ENCODE measurements at places on chromosomes 11 and 22.
A peak's percentile ranks its signal among the peaks of the same experiment; 100 is the strongest.

- no peak for DNase-seq
These were observed 26.2 kb downstream of the SUSD2 start for GRCh38 chr22:24207264-24208011.

- no peak for DNase-seq
These were observed 128.5 kb upstream of the LMO1 start for GRCh38 chr11:8392166-8392565.

DNA sequence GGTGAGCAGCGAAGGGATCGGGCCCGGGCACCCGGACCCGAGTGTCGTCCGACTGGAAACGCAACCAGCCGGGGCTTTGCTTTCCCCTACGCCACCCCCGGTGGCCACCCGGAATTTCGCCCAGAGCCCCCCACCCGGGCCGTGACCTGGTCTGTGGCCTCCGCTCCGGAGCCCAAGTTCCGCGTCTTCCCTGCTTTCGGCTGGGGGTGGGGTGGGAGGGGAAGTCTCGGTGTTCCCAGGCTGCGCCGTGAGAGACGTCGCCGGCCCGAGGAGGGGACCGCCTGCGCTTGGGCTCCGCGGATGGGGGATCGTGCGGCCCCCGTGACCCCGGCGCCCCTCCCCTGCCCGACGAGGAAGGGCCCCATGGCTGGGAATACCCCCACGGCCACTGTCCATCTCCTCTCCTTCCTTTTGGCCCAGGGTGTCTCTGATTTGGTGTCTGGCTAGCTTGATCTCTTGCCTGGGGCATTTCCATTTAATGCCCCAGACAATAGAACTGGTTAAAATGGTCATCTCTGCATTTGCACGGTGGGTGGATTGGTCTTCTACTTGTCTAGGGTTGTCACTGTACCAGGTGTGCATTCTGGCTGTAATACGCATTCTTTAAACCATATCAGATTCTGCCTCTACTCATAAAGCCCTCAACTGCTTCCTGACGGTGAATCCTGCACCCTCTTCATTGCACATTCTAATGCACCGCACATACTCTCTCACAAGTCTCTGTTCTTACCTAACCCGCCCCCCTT, 789 bp downstream of the SIK2 start:
- peak; percentile 27 for DNase-seq

DNA sequence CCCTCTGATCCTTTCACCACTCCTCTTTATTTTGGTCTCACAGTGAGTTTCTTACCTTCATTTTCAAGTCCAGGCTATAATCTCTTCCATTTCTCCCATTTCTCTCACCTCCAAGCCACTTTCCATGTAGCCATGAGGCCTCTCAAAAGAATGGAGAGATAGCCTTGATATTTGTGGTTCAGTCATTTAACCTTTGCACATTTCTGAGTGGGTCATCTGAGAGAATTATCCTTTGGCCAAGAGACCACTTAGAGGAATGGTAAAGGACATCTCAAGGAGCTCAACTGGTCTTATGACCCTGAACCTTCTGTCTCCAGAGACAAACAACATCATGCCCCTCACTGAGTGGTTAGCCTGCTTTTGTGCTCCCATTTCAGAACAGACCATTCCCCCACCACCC, 121.1 kb downstream of the KIRREL3 start:
- no peak for DNase-seq

- DNase-seq = no peak
These were observed 17.5 kb upstream of the TEF start for GRCh38 chr22:41364233-41364632.

DNA sequence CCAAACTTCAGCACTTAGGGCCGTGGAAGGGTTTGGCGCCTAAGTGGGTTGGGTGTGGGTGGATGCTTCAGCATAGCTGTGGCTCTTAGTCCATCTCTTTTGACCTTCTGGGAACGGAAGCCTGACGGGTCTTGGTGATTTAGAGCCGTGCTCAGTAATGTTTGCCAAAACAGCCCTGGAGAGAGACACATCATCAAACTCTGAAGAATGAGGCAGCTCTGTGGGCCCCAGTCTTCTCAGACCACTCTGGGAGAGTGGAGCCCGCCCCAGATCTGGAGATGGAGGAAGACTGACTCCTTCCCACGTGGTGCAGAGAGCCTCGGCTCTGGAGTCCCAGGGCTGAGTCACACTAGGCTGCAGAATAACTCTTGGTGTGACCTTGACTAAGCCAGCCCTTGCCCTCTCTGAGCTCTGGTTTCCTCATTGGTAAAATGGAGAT, 168.9 kb downstream of the C11orf91 start:
- DNase-seq = no peak

DNA sequence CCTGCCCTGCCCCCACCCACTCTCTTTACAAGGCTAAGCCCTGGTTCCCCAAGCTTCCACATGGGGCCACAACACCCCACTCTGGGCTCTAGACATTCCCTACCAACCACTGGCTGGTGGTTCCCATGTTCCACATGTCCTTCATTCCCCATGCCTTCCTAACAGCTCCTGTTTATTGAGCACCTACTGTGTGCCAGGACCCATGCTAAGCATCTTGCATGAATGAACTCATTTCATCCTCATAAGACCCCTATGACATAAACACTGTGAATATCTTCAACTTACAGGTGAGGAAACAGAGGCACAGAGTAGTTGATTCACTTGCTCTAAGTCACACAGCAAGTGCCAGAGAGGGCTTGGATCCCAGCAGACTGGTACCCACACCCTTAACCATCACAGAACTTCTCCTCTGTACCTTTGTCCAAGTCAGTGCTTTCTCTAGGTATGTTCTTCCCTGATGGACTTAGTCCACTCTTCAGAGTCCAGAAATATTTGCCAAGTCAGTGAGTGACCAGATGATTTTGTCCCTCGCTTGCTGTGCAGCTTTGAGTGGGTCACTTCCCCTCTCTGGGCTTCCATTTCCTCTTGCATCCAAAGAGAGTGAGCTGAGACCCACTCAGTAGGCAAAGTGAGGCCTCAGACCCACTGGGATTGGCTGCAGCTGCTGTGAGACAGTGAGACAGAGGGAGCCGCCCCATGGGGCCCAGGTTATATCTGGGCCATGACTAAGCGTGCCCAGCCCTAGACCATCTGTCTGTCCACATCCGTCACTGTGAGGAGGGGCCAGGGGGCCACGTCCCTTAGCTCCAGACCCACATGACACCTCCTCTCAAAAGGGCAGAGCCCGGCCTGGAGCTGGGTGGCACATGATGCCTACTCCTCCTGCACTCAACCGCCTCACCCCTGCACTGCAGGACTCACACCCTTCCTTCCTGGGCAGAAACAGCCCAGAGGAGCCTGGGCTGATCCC, 132.4 kb downstream of the MN1 start:
- DNase-seq = no peak

DNA sequence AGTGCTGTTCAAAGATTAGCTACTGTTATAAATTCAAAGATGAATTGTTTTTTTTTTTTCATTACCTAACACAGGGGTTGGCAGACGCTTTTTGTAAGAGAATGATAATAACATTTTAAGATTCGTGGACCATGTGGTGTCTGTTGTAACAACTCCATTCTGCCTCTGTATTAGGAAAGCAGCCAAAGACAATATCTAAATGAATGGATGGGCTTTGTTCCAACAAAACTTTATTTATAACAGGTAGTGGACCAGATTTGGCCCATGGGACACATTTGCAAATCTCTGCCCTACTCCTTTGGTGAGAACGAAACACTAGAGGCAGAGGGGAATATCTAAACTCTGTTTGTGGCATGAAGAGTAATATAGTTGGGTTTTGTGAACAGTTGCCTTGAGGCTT, 83.6 kb upstream of the BLID start:
- DNase-seq = no peak

DNA sequence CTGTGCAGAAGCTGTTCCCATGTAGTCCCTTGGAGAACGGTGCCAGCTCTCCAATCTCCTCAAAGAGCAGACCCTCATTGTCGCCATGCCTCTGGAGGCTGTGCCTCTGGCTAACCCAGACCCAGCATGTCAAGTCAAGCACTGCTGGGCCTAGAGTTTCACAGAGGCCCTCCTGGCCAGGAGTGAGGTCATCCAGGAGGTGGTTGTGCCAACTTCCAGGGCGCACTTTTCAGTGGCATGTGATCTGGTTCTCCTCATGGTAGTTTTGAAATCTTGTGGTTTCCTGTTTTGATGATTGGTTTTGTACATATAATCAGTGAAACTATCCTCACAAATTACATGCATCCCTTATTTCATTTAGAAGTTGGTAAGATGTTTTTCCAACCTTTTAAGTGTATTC, 78.9 kb downstream of the PPFIBP2 start:
- DNase-seq = no peak

- no peak for DNase-seq
These were observed 1.2 kb downstream of the FIBP start for GRCh38 chr11:65886826-65887722.

DNA sequence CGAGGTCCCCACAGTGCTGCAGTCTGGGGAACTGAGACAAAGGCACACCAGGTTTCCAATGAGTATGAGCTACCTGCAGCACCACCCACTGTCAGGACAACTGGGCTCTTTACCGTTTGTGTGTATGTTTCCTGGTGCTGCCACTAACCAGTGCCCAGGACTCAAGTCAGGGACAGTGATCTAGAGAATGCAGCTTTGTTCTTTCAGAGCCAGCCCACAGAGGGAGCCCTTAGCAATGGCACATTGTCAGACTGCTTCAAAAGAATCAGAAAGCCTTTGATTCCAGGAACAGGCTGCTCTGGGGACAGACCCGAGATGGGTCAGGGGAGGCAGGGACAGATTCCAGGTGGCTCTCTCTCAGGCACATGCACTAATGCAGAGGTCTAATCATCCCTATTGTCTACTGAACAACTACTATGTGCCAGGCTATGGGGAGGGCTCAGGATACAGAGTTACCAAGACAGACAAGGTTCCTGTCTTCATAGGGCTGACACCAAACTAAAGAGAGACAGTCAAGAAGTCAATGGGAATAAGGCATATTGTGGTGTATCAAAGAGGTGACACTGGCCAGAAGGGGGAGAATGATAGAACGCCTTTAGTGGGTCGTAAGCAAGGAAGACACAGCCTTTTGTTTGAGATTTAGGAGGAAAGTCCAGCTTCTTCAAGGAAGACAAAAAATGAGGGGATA, 103.7 kb downstream of the VPREB1 start:
- peak; percentile 24 for DNase-seq

GRCh38 chr11:2836315-2837095, 49.1 kb downstream of the CDKN1C start:
- DNase-seq = no peak

DNA sequence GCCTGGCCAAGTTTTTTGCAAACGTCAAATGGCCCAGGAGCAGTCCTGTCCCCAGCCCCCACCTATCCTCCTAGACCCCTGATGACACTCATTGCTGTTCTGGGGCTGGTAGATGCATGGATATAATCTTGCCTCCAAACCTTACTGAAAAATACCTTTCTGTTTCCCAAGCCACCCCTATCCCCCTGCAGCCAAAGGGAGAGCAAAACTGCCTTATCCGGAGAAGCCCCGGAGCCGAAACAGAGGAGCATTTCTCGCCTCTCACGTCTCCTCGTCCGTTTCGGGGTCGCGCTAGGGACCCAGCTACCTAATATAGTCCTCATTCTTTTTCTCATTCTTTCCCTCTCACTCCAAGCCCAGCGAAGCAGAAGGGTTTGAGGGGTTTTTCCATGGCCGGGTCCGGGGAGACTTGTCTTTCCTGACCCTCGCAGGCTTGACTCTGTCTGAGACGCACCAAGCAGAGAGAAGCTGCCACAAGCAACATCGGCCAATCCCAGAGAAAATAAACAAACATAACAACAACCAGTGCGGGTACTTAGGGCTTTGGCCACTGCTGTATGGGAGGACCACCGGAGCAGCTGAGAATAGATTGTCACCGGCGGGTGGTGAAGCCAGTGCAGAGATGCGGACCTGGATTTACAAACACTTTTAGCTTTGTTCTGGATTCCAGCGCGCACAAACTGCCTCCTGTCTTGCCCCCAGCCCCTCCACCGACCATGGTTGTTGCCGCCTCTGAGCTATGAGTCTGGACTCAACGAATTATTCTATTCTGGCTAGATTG, 1.6 kb downstream of the BSX start:
- no peak for DNase-seq
